ENCODE measurements at places on chromosomes 16 and 17.

GRCh38 chr16:58196898-58197313 lies 1.0 kb downstream of the CSNK2A2 start:
- DNase-seq, result no peak

DNA sequence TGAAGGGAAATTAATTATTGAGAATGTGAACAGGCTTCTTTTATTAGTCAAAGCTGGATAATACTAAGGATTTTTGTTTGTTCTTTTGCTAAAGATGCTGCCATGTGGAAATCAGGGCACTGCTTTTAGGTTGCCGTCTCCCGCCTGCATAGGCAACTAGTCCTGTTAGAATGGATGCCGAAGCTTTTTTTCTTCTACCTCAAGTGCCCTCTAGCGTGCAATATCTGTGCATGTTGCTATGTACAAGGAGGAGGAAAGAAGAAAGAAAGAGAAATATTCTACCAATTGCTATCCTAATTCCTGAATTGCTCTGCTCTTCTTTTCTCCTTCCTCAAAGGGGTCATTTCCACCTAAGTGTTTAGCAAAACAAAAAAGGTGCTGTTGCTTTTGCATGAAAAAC lies 5.2 kb upstream of the CDH8 start:
- DNase-seq, result no peak

- DNase-seq, result no peak
Measured at GRCh38 chr16:30354423-30355143, 525 bp downstream of the CD2BP2 start.

DNA sequence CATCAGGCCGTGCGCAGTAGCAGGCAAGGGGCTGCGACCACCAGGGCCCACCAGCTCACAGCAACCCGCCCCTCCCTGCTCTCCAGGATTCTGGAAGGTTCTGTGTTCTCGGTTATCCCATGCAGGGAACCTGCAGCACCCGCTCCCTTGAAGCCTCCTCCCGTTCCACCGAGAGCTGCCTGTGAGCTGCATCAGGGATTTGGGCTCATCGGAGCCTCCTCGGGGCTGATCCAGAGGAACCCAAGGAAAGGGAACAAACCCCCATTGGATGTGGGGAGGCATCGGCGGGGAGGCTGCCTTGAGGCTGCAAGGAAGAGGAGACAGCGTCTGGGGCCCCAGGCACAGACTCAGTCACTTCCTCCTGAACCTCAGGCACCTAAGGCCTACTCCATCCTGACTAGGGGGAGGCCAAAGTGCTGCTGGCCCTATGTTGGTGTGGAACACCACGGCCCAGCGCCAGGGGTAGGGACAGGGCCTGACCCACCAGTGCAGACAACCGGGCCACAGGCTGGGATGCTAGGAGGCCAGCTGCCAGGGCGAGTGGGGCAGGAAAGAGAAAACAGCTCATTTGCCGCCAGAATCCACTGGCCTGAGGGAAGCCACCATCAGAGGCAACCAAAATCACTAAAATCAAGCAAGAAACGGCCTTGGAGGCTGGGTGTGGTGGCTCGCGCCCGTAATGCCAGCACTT lies 14.4 kb upstream of the LGALS3BP start:
- DNase-seq, result no peak

GRCh38 chr17:68035131-68035522 lies 408 bp upstream of the KPNA2 start:
- DNase-seq, result peak; percentile 87

GRCh38 chr16:15933781-15934180 lies 15.6 kb upstream of the ABCC1 start:
- no peak for DNase-seq

- DNase-seq, result no peak
Measured at GRCh38 chr17:62963296-62963695, 2.7 kb upstream of the TANC2 start.

- no peak for DNase-seq
Measured at GRCh38 chr16:30137897-30138296, 14.9 kb upstream of the MAPK3 start.

DNA sequence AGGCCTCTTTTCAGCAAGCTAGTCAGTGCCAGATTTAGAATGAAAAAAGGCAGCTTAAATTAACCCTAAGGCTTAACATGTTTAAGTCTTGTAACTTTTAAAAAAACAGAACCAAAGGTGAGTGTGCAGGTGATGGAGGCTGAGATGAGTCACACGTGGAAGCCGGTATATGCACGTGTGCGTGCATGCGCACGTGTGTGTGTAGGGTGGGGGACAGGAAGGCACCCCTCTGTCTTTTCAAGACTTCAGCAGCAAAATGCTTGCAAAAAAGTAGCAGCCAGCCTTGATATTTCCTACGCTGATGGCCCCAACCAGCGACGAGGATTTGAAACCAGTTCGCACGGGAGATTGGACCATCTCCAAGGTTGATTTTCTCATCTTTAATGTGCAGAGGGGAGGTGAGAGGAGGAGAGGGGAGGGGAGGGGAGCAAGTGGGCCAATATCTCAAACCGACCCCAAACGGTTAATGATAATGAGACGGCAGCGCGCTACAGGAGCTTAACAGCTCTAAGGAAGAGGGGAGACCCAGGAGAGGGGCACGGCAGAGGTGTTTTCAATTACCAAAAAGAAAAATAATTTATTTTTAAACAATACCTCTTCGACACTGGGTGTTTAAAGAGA lies 154.7 kb downstream of the ZNF423 start:
- no peak for DNase-seq

- no peak for DNase-seq
Measured at GRCh38 chr16:11621920-11622651, 35.4 kb upstream of the LITAF start.

DNA sequence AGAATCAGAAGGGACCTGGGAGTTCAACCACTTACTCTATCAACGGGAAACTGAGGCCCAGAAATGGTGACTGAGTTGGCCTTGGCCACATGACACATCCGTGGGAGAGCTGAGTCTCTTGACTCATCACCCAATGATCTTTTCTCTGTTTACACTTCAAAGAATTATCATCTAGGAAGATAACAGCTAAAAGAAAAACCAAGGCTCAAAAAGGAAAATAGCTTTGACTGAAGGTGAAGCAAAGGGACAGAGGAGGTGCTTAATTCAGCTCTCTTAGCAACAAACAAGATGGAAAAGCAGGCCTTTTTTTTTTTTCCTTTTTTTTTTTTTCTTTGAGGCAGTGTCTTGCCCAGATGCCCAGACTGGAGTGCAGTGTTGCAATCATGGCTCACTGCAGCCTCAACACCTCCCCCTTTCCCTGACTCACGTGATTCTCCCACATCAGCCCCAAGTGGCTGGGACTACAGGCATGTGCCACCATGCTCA lies 16.7 kb downstream of the ERCC4 start:
- DNase-seq, result no peak

- no peak for DNase-seq
Measured at GRCh38 chr17:32719689-32720088, 157.2 kb downstream of the MYO1D start.

- DNase-seq, result no peak
Measured at GRCh38 chr16:67200491-67200890, 1.6 kb downstream of the ELMO3 start.

- no peak for DNase-seq
Measured at GRCh38 chr17:6059406-6059805, 10.8 kb upstream of the WSCD1 start.

DNA sequence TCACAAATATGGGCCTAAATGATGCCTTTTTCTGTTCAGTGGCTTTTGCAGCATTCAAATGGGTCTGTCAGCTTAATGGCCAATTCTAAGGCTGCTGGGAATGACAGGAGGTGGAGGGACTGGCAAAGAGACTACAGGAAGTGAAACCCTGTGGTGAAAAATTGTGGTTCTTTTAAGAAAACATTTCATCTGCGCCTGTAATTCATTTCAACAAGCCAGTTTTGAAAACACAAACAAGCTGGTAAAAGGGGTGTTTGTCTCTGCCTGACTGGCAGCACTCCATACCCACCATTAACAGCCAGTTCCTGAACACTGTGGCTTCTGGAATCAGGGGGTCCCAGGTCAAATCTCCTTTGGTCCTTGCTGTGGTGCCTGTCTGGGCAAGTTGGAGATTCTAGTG lies 3.6 kb upstream of the KDM8 start:
- no peak for DNase-seq

- no peak for DNase-seq
Measured at GRCh38 chr17:64110379-64111152, 19.4 kb downstream of the ERN1 start.

GRCh38 chr17:51818777-51819176 lies 339.7 kb downstream of the CA10 start:
- DNase-seq, result no peak

- DNase-seq, result no peak
Measured at GRCh38 chr17:49760296-49760695, 3.6 kb downstream of the FAM117A start.

- no peak for DNase-seq
Measured at GRCh38 chr17:17666111-17666714, 15.0 kb upstream of the RAI1 start.

GRCh38 chr16:54677308-54677950 lies 253.2 kb upstream of the IRX5 start:
- DNase-seq, result no peak

DNA sequence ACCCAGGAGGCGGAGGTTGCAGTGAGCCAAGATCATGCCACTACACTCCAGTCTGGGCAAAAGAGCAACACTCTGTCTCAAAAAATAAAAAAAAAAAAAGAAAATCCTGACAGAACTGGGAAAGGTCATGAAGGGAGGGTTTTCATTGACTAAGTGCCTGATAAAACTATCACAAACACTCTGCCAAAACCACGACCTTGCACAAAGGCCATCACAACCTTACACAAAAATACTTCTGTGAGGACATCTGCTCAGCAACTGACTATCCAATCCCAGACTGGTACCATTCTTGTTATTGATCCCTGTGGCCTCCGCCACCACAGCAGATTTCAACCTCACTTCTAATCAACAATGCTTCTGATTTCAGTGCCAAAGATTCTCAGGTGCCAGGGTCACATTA lies 40.1 kb downstream of the MPHOSPH6 start:
- DNase-seq, result no peak

GRCh38 chr17:28711723-28712031 lies at the start of gene PROCA1:
Gene PROCA1 (minus strand): TSS chr17:28711888. CDS start chr17:28711660, 228 bp downstream.
- DNase-seq, result no peak
